ENCODE measurements at places on chromosomes 1 and 21. TPM values are rescaled to one million over a fixed set of nuclear protein-coding genes. Genes with fewer than 3 reads are reported as not detected.

TNFSF4 gene
- 0.45 TPM for total RNA-seq

- DNase-seq = no peak
Observed at GRCh38 chr1:177431123-177431522, 260.4 kb downstream of the BRINP2 start.

DNA sequence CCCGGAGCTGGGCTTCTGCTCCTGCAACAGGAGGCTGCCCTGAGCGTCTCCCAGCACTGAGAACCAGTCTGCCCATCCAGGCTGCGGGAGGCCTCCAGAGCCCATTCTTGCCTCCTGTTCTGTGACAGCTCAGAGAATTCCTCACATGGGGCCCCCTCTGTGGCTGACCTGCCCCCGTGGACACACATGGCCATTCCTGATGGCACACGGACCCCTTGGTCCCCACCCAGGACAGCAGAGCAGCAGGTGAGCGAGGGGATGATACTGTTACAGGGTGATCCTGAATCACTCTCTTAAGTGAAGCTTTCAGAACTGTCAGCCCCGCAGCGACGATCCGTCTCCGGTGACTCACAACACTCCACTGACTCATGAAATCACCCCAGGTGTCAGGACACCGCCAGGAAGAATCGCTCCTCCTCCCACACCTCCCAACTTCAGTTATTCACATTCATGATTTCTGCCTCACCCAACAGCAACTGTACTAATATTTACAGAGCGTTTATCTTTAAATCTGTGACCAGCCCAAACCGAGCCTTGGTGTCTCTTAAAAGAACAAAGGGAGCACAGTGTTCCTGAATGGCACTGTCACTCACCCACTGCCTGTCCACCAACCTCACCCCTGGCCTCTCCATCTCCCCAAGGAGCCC is 22.5 kb downstream of the CHD5 start:
- no peak for DNase-seq

- no peak for DNase-seq
Observed at GRCh38 chr1:116404699-116405098, 31.7 kb downstream of the ATP1A1 start.

GRCh38 chr1:229035054-229035747 is 235.7 kb upstream of the RAB4A start:
- no peak for DNase-seq

- DNase-seq = no peak
Observed at GRCh38 chr1:190376044-190376443, 101.6 kb downstream of the BRINP3 start.

- DNase-seq = no peak
Observed at GRCh38 chr1:26820784-26821269, 5.7 kb upstream of the ZDHHC18 start.

DNA sequence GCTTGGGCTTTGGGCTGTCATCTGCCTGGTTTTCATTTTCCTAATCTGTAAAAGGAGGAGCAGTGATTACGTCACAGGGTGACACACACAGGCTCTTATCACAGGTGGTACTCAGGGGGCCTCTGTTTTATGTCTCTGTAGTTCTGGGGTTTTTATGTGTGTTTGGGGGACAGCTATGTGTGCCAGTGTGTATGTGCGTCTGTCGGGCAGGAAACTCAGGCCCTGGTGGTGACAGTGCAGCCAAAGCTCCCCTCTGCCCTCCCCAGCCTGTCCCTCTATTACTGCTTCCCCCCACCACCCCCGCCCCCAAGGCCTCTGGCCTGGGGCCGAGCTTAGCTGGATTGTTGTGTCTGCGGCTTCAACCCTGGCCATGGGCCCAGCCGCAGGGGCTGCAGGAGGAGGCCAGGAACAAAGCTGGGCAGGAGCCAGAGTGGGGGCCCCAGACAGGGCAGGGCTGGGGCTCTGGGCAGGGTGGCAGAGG is 13.3 kb downstream of the MFAP2 start:
- no peak for DNase-seq

GRCh38 chr1:211036381-211037060 is 97.4 kb downstream of the KCNH1 start:
- no peak for DNase-seq

All from mesenteric fat pad (tissue), 1 donor.